Smooth muscle cell of bladder (primary cell): ENCODE measurements at places on chromosomes 2 and 18. TPM values are rescaled to one million over a fixed set of nuclear protein-coding genes. Genes with fewer than 3 reads are reported as not detected.

The AMER3 gene
- total RNA-seq, result not detected in 2 replicates

The HOXD1 gene
- not detected in 2 replicates for total RNA-seq

The STEAP3 gene
- 16.8 and 18.2 TPM in 2 replicates for total RNA-seq

The PARD6G gene
- total RNA-seq, result 1.4 and 2.8 TPM in 2 replicates

The VAMP8 gene
- 1.8 and 3.0 TPM in 2 replicates for total RNA-seq
